ENCODE measurements at places on chromosomes 7 and 10.

DNA sequence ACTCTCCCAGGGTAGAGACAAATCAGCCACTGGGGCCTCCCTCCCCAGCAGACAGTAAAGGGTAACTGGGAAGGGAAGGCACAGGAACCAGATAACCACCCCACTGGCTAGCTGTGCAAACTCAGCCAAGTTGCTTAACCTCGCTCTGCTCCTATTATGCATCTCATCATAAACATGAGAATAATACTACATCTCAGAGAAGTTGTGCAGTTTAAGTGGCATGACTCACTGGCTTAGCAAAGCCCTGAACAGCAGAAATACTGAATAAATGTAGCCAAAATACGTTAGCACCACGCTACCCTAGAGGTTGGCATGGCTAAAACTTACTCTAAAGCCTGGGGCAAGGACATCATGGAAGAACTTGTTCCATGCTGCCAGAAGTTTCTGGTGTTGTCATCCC lies 128.1 kb upstream of the ANK3 start:
- DNase-seq = no peak

GRCh38 chr10:70597856-70598815 lies 4.4 kb downstream of the PRF1 start:
- no peak for DNase-seq

DNA sequence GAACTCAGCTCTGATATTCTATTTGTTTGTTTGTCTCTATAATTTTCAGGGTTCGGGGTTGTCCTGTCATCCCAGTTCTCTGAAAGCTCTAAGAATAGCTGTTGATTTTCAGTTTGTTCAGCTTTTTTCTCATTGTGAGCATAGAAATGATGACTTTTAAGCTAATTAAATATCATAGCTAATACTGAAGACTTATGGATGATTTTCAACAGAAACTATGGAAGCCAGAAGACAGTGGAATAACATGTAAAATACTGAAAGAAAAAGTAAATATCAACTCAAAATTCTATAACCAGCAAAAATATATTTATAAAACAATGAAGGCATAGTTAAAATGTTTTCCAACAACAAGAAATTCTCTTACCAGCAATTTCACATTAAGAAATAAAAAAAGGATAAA lies 96.4 kb upstream of the ETV1 start:
- no peak for DNase-seq

DNA sequence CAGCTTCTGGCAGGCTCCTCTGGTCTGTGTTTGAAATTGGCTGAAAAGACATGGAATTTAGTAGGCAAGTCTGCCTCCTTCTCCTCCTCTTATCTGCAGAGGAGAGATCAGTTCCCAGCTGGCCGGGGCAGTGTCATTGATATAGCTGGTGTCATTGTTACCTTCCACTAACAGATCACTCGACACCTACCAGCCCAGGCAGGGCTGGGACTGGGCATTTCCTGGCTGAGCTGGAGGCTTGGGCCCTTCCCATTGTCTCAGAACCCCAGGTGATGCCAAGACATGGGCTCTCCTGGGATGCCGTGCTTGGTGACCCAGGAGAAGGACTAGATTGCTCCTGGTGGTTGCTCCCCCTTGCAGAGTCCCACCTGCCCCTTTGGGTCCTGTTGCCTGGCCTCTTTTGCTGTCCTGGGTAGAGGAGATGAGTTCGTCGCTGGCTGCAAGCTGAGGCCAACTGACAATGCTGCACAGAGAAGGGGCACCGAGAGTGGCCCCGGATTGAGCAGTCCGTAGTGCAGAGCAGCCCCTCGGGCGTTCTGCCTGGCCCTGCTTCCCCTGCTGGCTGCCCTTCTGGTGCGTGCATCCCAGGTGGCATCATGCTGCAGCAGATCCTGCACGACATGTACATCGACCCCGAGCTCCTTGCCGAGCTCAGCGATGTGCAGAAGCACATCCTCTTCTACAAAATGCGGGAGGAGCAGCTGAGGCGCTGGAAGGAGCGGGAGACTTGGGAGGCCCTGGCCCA lies at the start of gene SH2D4B:
Gene SH2D4B (plus strand): TSS at position 167 of the 745 bp plus-strand sequence. CDS start 430 bp downstream, at position 597.
- DNase-seq = no peak

DNA sequence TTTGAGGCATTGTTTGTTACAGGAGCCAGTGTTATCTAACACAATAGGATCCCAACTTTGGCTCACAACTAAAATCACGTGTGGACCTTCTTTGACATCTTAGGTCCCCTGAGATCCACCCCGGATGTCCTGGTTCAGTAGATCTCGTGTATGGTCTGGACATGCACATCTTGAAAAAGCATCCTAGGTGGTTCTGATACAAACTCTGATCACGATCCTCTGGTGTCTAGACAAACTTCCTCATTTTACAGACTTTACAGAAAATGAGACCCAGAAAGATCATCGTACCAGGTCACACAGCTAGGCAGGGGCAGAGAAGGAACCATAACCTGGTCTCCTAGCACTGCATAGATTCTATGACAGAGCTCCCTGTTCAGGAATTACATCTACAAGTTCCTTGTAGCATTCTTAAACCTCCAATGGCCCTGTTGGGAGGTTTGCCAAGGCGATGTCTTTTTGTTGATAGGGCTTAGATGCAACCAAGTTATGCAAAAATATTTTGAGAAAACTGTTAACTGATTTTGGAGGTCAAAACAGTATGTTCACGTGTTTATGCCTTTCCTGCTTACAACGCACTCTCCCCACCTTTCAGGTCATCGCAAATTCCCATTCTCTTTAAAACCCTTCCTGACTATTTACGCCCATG lies 30.8 kb upstream of the CHST15 start:
- no peak for DNase-seq

GRCh38 chr10:112712536-112712935 lies 237.5 kb upstream of the TCF7L2 start:
- DNase-seq = no peak

DNA sequence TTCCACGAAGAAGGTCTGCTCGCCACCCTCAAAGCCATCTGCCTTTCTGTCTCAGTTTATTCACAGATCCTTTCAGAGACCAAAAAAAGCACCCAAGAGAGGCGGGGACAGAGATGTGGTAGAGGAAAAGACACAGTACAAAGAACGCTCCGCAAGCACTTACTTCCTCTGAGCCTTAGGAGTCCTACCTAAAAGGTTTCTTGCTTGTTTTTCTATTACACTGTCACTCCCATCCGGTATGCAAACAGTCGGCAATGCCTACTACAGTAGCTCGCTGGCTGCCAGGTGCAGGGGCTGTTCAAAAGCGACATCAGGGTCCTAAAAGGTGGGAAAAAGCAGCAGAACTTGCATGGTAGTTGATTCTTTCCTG lies 816 bp downstream of the TECPR1 start:
- DNase-seq = no peak

GRCh38 chr10:11936389-11937152 lies 106.0 kb downstream of the UPF2 start:
- DNase-seq = no peak

- no peak for DNase-seq
These were observed 180.0 kb upstream of the BMPER start for GRCh38 chr7:33725111-33726025.

- DNase-seq = no peak
These were observed 244.2 kb upstream of the POM121L12 start for GRCh38 chr7:52791176-52791700.

DNA sequence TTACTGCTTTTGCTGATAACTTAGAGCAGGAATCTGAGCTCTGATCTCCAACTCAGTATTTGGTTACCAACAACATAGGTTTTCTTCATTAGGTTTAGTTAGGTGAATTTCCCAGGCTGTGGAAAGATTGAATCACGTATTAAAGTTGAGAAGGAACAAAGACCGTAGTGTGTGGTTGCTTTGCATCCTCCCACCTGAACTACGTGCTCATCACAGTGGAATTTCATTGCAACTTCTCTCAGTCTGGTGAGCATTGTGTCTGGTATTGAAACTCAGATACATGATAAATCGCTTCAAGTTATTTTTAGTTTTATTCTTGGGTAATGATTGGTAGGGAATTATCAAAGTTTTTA lies 139.4 kb upstream of the AKR1E2 start:
- no peak for DNase-seq

DNA sequence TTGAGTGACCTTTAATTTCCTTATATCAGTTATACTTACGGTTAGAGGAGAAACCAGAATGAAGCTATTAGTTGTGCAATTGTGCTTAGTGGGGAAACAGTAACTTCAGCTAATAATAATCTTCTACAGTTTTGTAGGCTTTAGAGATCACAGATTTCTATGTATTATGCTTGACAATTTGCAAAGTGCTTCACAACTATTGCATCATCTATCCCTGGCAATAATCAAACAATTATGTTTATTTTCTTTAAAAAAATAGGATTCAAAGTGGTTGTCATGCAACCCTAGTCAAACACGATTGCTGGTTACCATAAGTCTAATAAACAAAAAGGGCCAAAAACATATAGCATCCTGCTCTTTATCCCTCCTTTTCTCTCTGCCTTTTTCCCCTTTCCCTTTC lies 530.3 kb downstream of the NXPH1 start:
- DNase-seq = no peak

DNA sequence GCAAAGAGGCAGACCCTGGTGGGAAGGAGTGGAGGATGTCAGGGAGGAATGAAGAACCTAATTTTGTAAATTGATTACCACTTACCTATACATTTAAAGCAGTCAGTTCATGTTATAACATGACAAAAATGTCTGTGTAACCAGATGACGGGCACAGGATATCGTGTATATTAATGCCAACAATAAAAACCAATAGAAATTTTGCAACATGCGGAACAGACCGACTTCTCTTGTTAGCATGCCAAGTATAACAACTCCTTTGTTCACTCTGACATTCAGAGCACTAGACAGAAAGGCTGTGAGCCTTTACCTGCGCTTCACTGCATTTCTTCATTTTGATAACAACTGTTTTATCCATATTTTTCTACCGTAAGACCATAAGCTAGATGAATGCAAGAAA lies 29.9 kb downstream of the CDK6 start:
- no peak for DNase-seq

GRCh38 chr7:118870187-118870586 lies 645.7 kb downstream of the ANKRD7 start:
- DNase-seq = no peak

DNA sequence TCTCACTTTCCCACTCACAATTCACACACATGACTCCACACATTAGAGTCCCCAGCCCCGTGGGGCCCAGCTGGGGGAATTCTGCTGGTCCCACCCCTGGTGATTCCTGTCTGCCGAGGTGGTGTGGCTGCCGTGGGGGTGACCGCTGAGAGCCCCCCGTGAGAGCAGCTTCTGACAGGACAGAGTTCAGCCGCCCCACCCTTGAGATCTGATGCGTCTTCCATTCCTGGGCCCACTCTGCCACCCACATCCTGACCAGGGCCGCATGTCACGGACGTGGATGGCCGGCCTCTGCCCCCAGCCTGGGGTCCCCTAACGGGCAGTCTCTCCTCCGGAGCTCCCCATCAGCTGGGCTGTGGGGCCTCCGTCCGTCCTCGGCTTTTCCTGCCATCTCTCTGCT lies 240.1 kb upstream of the PITRM1 start:
- no peak for DNase-seq

DNA sequence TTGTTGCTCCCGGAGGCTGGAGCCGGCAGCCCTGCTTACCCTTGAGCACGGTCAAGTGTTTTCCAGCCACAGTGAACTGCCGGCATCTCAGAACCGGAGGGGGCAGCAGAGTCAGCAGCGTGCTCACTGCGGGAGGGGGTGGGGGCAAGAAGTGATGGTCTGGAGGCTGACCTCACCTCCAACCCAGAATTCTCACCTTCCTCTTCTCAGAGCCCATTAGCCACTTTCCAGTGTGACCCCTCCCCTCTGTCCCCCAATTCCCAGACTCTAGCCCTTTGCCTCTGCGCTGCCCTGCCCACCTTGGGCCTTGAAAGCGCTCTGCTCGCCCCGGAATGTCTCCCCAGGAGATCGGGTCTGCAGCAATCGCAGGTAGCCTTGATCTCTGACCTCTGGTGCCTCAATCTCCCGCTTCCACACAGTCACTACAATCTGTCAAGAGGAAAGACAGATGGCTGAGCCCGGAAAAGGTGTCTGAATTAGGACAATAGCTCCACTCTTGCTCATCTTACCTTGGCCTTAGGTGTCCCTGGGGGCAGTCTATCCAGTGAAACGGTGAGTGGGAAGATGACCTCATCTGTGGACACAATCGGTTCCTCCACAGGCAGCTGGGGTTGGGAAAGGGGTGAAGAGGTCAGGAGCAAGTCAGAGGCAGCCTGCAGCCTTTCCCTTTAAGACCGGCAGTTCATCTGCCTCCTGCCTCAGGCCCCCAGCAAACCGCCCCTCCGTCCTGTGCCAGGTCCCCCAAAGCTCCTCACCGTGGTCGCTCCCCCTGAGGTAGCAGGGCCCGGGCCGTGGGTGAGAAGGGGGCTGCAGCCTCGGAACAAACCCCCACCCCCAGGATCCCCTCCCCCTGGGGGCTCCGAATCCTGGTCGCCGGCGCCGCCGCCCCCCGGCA lies 942 bp downstream of the TRAPPC14 start:
- DNase-seq = no peak

DNA sequence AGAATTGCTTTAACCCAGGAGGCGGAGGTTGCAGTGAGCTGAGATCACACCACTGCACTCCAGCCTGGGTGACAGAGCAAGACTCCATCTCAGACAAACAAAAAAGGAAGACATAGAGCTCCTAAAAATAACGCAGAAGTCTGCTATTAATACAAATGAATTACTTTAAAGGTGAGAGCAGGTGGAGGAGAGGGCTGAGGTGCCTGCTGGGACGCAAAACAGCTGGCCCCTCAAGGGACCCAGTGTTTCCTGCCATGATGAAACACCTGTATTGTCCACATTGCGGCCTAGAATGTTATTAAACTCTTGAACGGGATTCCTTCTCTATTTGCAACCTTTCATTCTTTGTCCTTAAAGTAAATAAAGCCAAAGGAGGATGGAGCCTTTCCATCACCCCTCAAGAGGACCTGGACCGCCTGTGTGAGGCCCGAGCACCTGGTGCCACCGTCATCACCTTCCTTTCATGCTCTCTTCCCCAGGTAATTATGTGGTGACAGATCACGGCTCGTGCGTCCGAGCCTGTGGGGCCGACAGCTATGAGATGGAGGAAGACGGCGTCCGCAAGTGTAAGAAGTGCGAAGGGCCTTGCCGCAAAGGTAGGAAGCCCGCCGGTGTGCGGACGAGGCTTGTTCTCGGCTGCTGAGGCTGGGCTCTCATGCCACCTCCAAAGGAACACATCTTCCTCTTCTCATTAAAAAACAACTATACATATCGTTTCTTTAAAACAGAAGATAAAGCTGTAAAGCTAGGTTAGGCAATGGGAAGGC lies 136.7 kb downstream of the EGFR start:
- no peak for DNase-seq

DNA sequence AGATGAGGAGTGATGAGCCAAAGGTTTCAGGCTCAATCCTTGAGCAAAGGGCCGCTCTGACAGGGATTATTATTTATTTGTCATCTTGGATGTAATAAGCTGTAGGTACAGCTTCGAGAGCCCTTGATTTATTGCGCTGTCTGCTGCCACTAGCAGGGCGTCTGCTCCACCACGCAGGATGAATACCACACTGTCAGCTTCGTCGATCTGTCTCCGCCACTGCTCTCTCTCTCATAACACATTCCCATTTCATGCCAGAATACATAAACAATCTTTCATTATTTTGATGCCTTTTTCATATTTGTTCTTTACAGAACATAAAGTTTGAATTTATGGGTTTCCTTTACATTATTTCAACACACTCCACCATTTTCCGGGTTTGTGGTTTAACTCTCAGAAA lies 276.6 kb downstream of the LRMDA start:
- peak; percentile 23 for DNase-seq

Data from HTR-8/SVneo (cell line).